ENCODE measurements at places on chromosomes 11 and 22. TPM values are rescaled to one million over a fixed set of nuclear protein-coding genes. Genes with fewer than 3 reads are reported as not detected.

The OR8D1 gene
- polyA plus RNA-seq, result not detected

The INSC gene
- polyA plus RNA-seq, result 1.3 TPM

The OR2D3 gene
- not detected for polyA plus RNA-seq

The MUC5B gene
- polyA plus RNA-seq, result 5.1 TPM

The C11orf71 gene
- polyA plus RNA-seq, result 7.4 TPM

The LMO2 gene
- 24.3 TPM for polyA plus RNA-seq

The RASSF7 gene
- 253 TPM for polyA plus RNA-seq

The VWCE gene
- 0.77 TPM for polyA plus RNA-seq

The RFPL1 gene
- polyA plus RNA-seq, result not detected

The FERMT3 gene
- polyA plus RNA-seq, result 9.7 TPM

The MFRP gene
- polyA plus RNA-seq, result not detected

The PATL1 gene
- 6.8 TPM for polyA plus RNA-seq

The GSTT2 gene
- 1.0 TPM for polyA plus RNA-seq

The YPEL1 gene
- 2.4 TPM for polyA plus RNA-seq

The MUC2 gene
- polyA plus RNA-seq, result 0.05 TPM

The SPDYC gene
- polyA plus RNA-seq, result 0.14 TPM

The CSTPP1 gene
- polyA plus RNA-seq, result 21.3 TPM

The APLNR gene
- polyA plus RNA-seq, result 1.2 TPM

The SLC43A1 gene
- 100 TPM for polyA plus RNA-seq

The FREY1 gene
- 1.3 TPM for polyA plus RNA-seq

The MUC6 gene
- 155 TPM for polyA plus RNA-seq

The TSSK2 gene
- 0.31 TPM for polyA plus RNA-seq

The KCTD14 gene
- polyA plus RNA-seq, result 7.0 TPM

The PRG2 gene
- 0.57 TPM for polyA plus RNA-seq

The KLHL35 gene
- polyA plus RNA-seq, result 2.5 TPM

The PACSIN3 gene
- 31.3 TPM for polyA plus RNA-seq

The MUC5AC gene
- 0.02 TPM for polyA plus RNA-seq

The NCAM1 gene
- polyA plus RNA-seq, result 7.8 TPM

The C11orf16 gene
- not detected for polyA plus RNA-seq

The HORMAD2 gene
- not detected for polyA plus RNA-seq

The NECTIN1 gene
- 8.5 TPM for polyA plus RNA-seq

The CASP5 gene
- polyA plus RNA-seq, result 0.12 TPM

The IGLL5 gene
- 0.42 TPM for polyA plus RNA-seq

The OR4X1 gene
- polyA plus RNA-seq, result not detected

The APOBEC3C gene
- 7.9 TPM for polyA plus RNA-seq

The ANGPTL5 gene
- 0.21 TPM for polyA plus RNA-seq

The OR4C15 gene
- polyA plus RNA-seq, result not detected

The NAV2 gene
- polyA plus RNA-seq, result 10.7 TPM

The H19 gene
- 809 TPM for polyA plus RNA-seq

The MOGAT2 gene
- 0.08 TPM for polyA plus RNA-seq

The BDNF gene
- 0.12 TPM for polyA plus RNA-seq

The KRTAP5-2 gene
- not detected for polyA plus RNA-seq

The C11orf97 gene
- not detected for polyA plus RNA-seq

The RAG2 gene
- not detected for polyA plus RNA-seq

The HPX gene
- polyA plus RNA-seq, result 5.2 TPM

The PRR5 gene
- polyA plus RNA-seq, result 12.7 TPM

The GAB2 gene
- 3.3 TPM for polyA plus RNA-seq

The OR1S1 gene
- not detected for polyA plus RNA-seq

The DCDC1 gene
- polyA plus RNA-seq, result 1.2 TPM

The MMP27 gene
- polyA plus RNA-seq, result not detected

The PRDM10 gene
- 2.8 TPM for polyA plus RNA-seq
